ENCODE measurements at places on chromosomes 5 and 9.

GRCh38 chr9:130541533-130541932, 37.8 kb upstream of the FUBP3 start:
- DNase-seq, result no peak
- H3K4me3 ChIP-seq, result no peak overlapping the region
- H3K4me1 ChIP-seq, result no peaks in the 10 kb centered on the region
- no peaks in the 10 kb centered on the region for H3K36me3 ChIP-seq
- peaks cover 60% of the 10 kb centered on the region for H3K27me3 ChIP-seq

GRCh38 chr5:37786862-37787519, 52.9 kb downstream of the GDNF start:
- no peaks in the 10 kb centered on the region for H3K36me3 ChIP-seq
- H3K27me3 ChIP-seq, result no peaks in the 10 kb centered on the region
- H3K27ac ChIP-seq, result no peak overlapping the region
- H3K4me1 ChIP-seq, result no peaks in the 10 kb centered on the region
- no peak overlapping the region for H3K4me3 ChIP-seq

DNA sequence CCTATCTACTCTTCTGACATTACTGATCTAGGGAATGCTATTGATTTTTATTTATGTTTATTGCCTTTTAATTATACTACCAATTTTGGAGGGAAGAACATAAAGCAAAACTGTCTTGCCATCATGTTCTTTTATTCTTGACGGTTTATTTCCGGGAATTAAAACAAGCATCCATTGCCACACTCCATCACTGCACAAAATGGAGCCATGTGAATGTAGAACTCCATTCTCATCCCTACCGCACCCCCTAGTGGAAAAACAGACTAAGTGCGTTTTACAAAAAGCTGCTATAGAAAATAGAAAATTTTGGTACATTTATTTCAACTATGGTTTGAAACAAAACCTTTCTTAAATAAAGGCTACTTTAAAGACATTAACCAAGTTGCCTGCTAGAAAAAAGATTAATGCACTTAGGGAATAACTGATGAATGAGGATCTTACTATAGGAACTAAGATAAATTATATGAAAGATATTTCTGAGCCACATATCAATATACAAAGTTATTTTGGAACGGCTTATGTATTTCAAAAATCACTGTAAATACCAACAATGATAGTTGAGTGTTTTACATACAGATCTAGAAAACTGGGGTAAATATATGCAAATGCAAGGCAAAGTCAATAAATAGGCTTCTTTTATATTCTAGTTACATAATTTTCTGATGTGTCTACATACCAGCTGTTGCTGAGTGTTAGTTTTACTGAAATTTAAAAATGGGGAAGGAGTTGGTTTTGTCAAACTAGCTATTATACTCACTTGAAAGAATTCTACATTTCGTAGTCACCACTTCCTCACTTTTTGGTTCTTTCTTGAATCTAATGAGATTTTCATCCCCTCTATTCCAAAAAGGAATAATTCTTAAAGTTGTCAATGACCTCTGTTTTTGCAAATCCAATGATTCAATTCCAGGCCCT, 26.5 kb downstream of the OXCT1 start:
- no peaks in the 10 kb centered on the region for H3K27me3 ChIP-seq
- no peaks in the 10 kb centered on the region for H3K4me1 ChIP-seq
- H3K27ac ChIP-seq, result no peak overlapping the region
- peaks cover 7% of the 10 kb centered on the region for H3K36me3 ChIP-seq
- H3K4me3 ChIP-seq, result no peak overlapping the region

DNA sequence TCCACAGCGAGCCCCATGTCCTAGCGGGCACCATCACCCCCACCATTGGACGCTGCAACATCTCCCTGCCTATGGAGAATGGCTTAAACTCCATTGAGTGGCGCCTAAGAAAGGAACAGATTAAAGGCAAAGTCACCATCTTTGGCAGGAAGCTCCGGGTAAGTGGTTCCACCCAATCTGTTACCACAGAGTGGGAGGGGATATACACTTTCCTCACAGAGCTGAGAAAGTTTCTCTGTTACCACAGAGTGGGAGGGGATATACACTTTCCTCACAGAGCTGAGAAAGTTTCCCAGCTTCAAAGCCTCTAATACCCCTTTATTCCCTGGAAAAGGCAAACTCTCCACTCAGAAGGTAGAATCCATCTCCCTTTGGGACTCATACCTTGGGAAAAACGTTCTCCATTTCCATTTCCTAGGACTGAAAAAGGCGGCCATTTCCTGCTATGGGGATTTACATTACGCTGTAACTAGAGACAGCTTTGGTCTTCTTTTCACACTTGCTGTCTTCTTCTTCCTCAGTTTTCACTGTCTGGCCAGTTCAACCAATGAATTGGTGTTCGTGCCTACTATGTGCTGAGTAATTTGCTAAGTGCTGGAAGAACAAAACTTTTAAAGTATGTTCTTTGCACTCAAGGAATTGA, 63.4 kb upstream of the WWC1 start:
- peak; percentile 11 for DNase-seq
- peaks cover 14% of the 10 kb centered on the region for H3K4me1 ChIP-seq
- no peaks in the 10 kb centered on the region for H3K36me3 ChIP-seq
- peaks cover 5% of the 10 kb centered on the region for H3K27me3 ChIP-seq
- peak overlapping the region; percentile 61 for H3K27ac ChIP-seq

GRCh38 chr5:43674536-43674935, 71.6 kb downstream of the NNT start:
- H3K27ac ChIP-seq, result no peak overlapping the region
- no peak for DNase-seq
- no peaks in the 10 kb centered on the region for H3K4me1 ChIP-seq
- H3K27me3 ChIP-seq, result no peaks in the 10 kb centered on the region
- H3K4me3 ChIP-seq, result no peak overlapping the region

- H3K4me3 ChIP-seq, result no peak overlapping the region
- DNase-seq, result no peak
- H3K27ac ChIP-seq, result no peak overlapping the region
- H3K4me1 ChIP-seq, result no peaks in the 10 kb centered on the region
Measured at GRCh38 chr9:108889649-108890067, 27.6 kb downstream of the ACTL7A start.

GRCh38 chr5:158718738-158719505, 380.8 kb downstream of the EBF1 start:
- no peak overlapping the region for H3K4me3 ChIP-seq
- H3K36me3 ChIP-seq, result no peaks in the 10 kb centered on the region
- H3K27me3 ChIP-seq, result no peaks in the 10 kb centered on the region
- no peaks in the 10 kb centered on the region for H3K4me1 ChIP-seq

GRCh38 chr5:135471726-135472125, 19.6 kb upstream of the TIFAB start:
- no peak overlapping the region for H3K4me3 ChIP-seq
- H3K27ac ChIP-seq, result no peak overlapping the region
- DNase-seq, result no peak

- H3K4me1 ChIP-seq, result no peaks in the 10 kb centered on the region
- H3K27me3 ChIP-seq, result no peaks in the 10 kb centered on the region
- no peaks in the 10 kb centered on the region for H3K36me3 ChIP-seq
- no peak within 1 kb of the TSS for H3K4me3 ChIP-seq
Measured at GRCh38 chr9:94554439-94555331, at the start of gene PCAT7. TSS of gene PCAT7 (plus strand) at chr9:94555083.

DNA sequence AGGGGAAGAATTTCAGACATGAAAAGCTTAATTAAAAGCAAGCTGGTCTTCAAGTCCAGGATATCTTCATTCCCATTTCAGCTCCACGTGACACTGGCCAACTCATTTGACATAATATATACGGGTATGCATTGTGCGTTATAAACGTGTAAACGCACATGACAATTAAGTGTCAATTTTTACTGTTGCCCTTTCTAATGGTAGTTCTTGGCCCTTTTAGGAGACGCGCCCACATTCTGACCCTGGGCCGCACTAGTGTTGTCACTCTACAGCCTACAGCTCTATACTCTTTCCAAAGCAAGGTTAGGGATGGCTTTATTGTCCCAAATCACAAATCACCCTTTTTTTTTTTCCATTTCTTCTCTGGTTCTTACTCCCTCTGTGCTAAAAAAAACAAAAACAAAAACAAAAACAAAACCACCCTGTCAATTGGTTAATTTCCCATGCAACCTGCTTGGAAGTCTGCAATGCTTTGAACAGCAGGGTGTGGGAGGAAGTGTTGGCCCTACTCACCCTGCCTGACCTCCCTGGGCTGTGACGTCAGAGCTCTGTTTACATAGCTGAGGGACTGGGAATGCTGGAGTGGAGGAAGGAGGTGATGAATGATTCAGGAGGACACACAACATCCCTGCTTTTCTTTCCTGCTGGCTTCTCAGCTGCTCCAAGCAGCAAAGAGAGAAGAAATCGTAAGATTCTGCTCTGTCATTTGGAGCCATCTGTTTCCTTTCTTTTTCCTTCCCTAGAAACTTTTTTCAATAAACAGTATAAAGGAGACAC, 19.3 kb downstream of the RFK start:
- no peaks in the 10 kb centered on the region for H3K4me1 ChIP-seq
- no peaks in the 10 kb centered on the region for H3K27me3 ChIP-seq
- H3K27ac ChIP-seq, result no peak overlapping the region
- H3K36me3 ChIP-seq, result no peaks in the 10 kb centered on the region

DNA sequence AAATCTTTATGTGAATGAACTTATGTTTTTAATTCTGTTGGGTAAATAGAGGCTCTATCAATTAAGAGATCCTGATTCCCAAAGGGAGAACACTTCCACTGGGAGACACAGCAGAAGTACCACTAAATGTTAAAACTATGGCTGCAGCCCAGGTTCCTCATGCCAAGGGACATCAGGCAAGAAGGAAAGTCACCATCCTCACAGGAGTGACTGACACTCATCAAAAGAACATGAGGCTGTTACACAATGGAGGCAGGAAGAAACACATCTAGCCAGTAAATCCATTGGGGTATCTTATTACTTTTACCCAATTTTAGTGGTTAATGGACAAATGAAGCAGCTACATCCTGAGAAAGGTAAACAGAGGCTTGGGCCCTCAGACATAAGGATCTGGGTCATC, 94.4 kb downstream of the MAPKAP1 start:
- H3K4me3 ChIP-seq, result no peak overlapping the region
- no peaks in the 10 kb centered on the region for H3K4me1 ChIP-seq
- no peak overlapping the region for H3K27ac ChIP-seq
- H3K36me3 ChIP-seq, result no peaks in the 10 kb centered on the region

GRCh38 chr5:7628820-7629219, 222.1 kb downstream of the CFAP90 start:
- no peak for DNase-seq
- no peaks in the 10 kb centered on the region for H3K27me3 ChIP-seq
- no peaks in the 10 kb centered on the region for H3K4me1 ChIP-seq
- no peak overlapping the region for H3K27ac ChIP-seq

- DNase-seq, result no peak
- H3K4me3 ChIP-seq, result no peak overlapping the region
- H3K27me3 ChIP-seq, result no peaks in the 10 kb centered on the region
- H3K4me1 ChIP-seq, result no peaks in the 10 kb centered on the region
- H3K27ac ChIP-seq, result no peak overlapping the region
Measured at GRCh38 chr9:30744871-30745270, 1639.6 kb upstream of the ACO1 start.

- peaks cover 3% of the 10 kb centered on the region for H3K27me3 ChIP-seq
- H3K4me1 ChIP-seq, result no peaks in the 10 kb centered on the region
- H3K27ac ChIP-seq, result no peak overlapping the region
- no peak for DNase-seq
Measured at GRCh38 chr5:14168144-14168792, 25.1 kb downstream of the TRIO start.

DNA sequence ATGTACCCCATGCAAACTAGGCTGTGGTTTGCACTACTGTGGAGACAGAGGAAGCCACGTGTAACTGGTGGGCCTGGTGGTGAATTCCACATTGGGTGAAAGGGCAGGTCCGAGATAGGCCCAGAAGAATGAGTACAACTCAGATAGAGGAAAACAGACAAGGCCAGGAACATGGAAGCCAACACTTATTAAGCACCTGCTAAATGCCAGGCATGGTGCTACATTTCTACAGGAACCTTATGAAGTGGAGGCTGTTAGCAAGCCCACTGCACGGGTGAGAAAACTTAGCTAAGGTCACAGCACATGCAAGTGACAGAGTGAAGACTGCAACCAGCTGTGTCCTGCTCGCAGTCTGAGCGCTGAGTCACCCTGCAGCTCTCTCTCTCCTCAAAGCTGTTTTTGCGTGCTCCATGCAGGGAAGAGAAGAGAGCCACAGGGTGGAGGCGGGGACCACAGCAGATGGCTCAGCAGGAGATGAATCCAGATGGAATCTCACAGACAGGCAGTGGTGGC, 65.5 kb upstream of the SPTLC1 start:
- H3K4me3 ChIP-seq, result no peak overlapping the region
- no peak overlapping the region for H3K27ac ChIP-seq
- no peaks in the 10 kb centered on the region for H3K36me3 ChIP-seq
- H3K4me1 ChIP-seq, result no peaks in the 10 kb centered on the region

- no peak overlapping the region for H3K27ac ChIP-seq
- H3K36me3 ChIP-seq, result no peaks in the 10 kb centered on the region
- H3K4me1 ChIP-seq, result peaks cover 8% of the 10 kb centered on the region
- no peaks in the 10 kb centered on the region for H3K27me3 ChIP-seq
- no peak overlapping the region for H3K4me3 ChIP-seq
Measured at GRCh38 chr5:68345582-68345981, 130.0 kb downstream of the PIK3R1 start.
